ENCODE measurements at places on chromosomes 4 and X. TPM values are rescaled to one million over a fixed set of nuclear protein-coding genes. Genes with fewer than 3 reads are reported as not detected.

DNA sequence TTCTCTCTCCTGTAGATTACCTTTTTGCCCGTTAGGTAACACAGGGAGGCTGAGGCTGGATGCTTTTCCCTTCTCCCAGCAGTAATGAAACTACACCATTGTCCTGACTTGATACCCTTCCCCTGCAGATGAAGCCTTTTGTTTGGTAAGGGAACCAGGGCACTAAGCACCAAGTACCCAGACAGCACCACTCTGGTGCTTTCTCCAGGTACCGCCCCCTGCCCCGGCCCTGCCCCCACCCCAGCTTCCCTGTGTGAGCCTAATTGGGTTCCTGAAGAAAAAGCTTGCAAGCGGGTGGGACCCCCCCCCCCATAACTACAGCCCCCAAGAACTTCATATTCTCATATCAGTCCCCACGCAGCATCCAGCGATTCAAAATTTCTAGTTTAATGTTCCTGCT lies 79.8 kb downstream of the JADE3 start:
- no peak for DNase-seq
- H3K4me3 ChIP-seq: no peak overlapping the region
- no peaks in the 10 kb centered on the region for H3K27me3 ChIP-seq
- H3K27ac ChIP-seq: no peak overlapping the region
- H3K4me1 ChIP-seq: peaks cover 2% of the 10 kb centered on the region

GRCh38 chrX:133794126-133794525 lies 191.3 kb downstream of the GPC3 start:
- H3K4me1 ChIP-seq: no peaks in the 10 kb centered on the region
- H3K36me3 ChIP-seq: no peaks in the 10 kb centered on the region
- H3K27me3 ChIP-seq: no peaks in the 10 kb centered on the region

GNRHR gene
- total RNA-seq: not detected

CT45A10 gene
- not detected for total RNA-seq

SLC4A4 gene
- 0.06 TPM for total RNA-seq

GRCh38 chr4:111873801-111874200 lies 271.5 kb upstream of the FAM241A start:
- no peak overlapping the region for H3K27ac ChIP-seq
- no peaks in the 10 kb centered on the region for H3K4me1 ChIP-seq
- H3K27me3 ChIP-seq: no peaks in the 10 kb centered on the region
- no peak for DNase-seq
